ENCODE measurements at places on chromosomes 13 and 19. TPM values are rescaled to one million over a fixed set of nuclear protein-coding genes. Genes with fewer than 3 reads are reported as not detected.

KLF1 gene
- total RNA-seq, result 0.38 TPM

HCN2 gene
- 12.0 TPM for total RNA-seq

SMIM44 gene
- total RNA-seq, result not detected

SAFB2 gene
- 48.6 TPM for total RNA-seq

FRY gene
- 202 TPM for total RNA-seq

APOE gene
- 26.6 TPM for total RNA-seq

DNA sequence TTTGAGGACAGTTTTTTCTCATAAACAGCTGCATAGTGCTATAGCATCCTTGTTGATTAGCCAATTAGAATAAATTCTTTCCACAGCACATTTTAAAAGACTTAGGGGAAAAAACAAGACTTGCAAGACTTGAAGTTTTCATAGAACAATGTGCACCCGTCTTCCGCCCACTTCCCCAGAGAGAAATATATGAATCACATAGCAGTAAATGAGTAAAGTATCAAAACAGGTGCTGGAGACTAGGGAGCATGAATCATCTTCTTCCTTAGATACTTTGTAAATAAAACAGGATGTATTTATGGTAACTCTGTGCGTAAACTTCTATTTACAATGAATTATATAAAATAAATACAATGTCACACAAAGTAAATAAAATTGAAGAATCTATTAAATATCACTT is 75.1 kb downstream of the COL4A2 start:
- no peak for DNase-seq

DNA sequence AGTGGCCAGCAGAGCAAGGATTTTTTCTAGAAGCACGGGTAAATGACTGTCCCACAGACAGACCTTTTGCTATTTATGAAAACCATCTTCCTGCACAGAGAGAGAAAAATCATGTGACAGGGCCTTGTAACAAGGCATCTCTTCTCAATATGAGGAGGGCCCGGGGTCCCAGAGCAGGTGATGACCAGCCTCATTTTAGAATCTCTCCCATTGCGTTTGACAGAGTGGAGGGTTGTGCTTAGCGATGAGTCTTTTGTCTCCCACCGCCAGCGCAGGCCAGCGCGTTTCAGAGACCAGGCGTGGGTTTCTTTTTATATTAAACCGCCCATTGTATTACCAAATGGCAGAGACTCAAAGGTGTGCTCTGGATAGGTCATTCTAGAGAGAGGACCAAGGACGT is 97.4 kb upstream of the UBL3 start:
- no peak for DNase-seq

DNA sequence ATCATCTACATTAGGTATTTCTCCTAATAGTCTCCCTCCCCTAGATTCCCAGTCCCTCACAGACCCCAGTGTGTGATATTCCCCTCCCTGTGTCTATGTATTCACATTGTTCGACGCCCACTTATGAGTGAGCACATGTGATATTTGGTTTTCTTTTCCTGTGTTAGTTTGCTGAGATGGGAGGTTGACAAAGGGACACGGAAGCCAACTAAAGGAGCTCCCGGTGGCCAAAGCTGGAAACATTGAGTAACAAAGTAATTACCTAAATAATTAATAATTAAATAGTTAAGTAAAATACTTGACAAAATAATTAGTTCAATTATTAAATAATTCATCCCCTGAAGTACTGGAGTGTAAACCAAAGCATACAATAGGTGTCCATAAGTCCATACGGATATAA is 1.7 kb upstream of the PRR20A start:
- DNase-seq, result no peak

DNA sequence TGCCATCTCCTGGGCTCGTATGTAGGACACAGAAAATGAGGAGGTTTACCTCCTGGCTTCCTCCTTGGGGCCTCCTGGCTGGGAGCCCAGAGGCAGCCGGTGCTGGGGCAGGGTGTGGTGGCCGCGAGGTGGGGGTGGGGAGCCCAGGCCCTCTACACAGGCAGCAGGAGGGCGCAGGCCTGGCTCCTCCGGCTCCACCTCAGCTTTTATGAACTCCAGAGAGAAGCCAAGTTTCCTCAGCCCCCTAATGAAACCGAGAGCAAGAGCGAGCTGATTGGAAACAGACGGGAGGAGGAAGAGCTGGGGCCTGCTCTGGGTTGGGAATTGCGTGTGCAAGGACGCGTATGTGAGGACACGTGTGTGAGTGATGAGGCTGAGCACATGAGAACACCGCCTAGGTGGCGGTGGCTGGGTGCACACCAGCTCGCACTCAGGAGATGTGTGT is 23.1 kb downstream of the LYL1 start:
- DNase-seq, result no peak

- no peak for DNase-seq
These were observed 6.6 kb upstream of the DACH1 start for GRCh38 chr13:71873418-71874247.

DNA sequence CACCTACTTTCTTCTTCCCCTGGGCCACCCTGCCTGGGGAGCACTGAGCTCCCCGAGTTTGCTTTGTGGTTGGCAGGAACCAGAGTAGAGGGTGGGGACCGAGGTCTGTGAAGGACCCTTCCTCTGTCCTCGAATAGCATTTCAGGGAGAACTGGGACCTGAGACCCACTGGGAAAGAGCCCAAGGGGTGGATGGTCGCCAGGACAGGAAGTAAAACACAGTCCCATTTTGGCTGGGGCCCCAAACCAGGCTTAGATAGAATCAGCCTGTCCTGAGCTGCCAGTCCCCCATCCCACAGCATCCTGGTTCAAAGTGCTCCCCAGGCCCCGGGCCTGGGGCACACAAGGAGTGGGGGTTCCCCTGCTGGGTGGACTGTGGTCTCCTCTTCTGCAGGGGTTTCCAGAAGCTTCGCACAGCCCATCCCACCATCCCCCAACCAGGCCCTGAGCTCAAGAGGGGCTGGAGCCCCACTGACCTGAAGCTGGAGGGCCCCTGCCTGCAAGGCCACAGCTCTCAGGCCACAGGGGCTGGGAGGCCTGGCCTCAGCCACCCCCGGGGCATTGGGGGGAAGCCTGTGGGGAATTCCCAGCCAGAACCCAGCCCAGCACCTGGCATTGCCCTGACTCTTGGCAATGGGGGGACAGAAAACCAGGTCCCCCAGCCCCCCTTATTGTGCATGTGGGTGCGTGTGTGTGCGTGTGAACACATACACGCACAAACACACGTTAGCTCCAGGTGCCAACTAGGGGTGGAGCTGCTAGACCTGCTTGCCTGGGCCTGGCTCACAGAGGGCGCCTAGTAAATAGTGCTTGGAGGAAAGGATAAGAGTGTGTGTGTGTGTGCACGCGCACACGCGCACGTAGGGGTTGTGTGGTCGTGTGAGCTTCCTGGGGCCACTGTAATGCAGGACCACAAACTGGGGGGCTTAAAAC is 995 bp upstream of the MKNK2 start:
- no peak for DNase-seq

DNA sequence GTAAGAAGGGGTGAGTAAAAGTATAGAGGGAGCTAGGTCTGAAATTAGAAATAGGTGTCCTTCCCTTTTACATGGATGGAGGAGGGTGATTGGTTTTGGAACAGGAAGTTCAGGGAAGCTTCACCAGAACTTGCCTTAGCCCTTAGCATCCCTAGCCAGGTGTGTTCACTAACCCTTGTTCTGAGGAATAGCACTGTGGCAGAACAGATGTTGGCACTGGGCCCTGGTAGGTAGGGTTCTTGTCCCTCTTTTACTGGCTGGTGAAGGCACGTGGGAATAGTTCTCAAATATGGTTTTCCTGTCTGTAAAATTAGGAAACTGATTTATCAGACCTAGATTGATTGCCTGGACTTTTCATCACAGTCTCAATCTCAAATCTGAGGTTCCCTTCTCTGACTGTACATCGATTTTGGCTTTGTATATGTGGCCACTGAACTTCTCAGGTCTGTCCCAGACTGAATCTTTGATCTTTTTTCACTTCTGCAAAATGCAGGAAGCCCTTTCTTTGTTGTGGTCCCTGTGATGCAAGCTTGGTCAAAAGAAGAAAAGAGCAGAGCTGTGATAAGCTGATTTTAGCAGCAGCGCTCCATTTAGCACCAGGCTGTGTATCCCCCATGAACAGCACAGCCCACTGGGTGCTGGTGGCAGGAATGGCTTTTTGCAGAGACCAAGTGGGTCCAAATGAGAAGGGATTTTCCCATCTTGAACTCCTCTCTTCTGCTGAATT is 86.2 kb upstream of the HTR2A start:
- DNase-seq, result no peak

- DNase-seq, result no peak
These were observed 244.0 kb downstream of the DCLK1 start for GRCh38 chr13:35887115-35887666.

GRCh38 chr13:53847502-53847901 is 818.9 kb downstream of the OLFM4 start:
- DNase-seq, result no peak

DNA sequence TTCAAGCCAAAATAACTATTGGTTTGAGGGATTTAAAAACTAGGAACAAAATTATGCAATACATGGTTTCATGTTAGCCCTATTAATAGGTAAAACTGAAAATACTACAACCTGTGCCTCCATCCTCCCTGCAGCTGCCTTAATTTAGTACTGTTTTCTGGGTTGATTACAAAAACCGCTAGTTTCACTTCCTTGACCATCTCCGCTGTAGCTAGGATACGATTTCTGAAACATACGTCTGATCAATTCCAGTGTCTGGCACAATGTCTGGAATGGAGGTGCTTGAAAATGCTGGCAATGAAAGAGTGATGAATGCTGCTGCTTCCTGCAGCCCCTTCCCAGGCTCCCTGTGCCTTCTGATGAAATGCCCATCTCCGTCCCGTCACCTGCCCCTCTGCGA is 273.5 kb downstream of the SHISA2 start:
- no peak for DNase-seq

DNA sequence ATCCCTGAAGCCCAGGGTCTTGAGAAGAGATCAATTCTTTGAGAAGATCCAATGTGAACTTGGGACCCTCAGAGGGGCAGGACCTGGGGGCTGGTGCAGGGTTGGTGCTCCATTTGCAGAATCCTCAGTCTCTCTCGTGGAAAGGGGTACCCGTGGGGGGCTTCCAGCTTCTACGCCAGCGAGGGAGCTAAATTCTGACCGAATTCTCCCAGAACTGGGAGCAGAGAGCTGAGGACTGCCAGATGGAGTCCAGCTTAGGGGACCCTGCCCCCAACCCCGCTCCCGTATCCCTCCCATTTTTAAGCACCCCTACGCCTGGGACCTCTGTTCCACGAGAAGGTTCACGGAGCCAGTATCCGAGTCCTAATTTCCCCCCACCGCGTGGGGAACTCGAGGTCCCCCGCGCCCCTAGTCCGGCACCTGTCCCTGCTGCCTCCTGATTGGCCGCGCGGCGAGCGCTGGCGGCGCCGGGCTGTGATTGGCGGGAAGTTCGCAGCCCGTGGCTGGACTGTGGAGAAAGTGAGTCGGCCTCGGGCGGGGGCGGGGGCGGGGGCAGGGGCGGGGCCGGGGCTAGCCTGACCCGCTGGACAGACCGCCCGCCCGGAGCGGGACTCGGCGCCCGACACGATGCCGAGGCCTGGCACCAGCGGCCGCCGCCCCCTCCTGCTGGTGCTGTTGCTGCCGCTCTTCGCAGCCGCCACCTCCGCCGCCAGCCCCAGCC is 4.4 kb upstream of the LTBP4 start:
- no peak for DNase-seq

DNA sequence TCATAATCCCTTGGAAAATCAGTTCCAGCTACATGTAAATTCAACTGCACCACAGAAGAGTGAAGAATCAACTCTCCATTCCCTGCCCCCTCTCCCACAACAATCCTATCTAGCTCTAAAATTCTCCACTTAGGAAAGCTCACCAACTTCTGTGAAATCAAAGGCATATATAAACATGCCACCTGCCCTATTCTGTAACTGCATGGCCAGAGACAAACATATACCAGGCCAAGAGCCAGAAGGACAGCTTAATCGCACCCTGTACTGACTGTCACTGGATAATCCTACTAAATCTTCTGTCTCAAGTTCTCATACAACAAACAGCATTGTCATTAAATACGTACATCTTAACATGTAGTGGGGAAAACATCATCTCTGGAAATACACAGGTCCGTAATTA is 58.2 kb upstream of the EEF1AKMT1 start:
- no peak for DNase-seq

DNA sequence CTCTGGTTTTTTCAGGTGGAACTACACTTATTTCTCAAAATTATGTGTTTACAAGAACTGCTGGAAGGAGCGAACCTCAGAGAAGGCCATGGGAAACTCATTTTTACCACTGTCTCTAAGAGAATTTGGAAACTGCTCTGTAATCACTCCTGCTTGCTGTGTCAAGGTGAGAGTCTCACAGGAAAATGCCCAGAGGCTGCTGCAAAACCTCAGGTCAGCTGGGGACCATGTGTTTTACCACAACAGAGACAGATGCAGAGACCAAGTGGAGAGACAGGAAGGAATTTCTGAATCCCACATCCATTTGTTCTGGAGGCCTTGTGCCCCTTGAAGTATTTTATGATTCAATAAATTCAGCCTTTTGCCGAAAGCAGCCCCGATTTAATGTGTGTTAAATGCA is 743.8 kb upstream of the SLC10A2 start:
- no peak for DNase-seq

DNA sequence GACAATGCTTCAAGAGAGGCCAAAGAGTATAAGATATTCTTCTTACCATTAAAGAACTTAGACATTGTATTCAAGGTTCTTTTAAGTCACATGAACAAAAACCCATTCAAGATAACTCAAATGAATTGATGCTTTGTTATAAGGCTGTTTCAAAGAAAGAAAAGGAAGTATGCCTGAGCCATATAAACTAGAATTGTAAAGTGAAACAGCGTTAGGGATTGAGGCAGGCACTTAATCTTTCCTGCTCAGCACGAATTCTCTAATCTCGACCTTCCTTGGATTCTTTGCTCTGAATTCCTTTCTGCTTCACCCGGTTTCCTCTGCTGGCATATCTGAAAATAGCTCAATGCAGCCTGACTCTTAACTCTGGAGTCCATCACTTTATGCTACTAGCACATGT is 595.4 kb downstream of the DIAPH3 start:
- no peak for DNase-seq

DNA sequence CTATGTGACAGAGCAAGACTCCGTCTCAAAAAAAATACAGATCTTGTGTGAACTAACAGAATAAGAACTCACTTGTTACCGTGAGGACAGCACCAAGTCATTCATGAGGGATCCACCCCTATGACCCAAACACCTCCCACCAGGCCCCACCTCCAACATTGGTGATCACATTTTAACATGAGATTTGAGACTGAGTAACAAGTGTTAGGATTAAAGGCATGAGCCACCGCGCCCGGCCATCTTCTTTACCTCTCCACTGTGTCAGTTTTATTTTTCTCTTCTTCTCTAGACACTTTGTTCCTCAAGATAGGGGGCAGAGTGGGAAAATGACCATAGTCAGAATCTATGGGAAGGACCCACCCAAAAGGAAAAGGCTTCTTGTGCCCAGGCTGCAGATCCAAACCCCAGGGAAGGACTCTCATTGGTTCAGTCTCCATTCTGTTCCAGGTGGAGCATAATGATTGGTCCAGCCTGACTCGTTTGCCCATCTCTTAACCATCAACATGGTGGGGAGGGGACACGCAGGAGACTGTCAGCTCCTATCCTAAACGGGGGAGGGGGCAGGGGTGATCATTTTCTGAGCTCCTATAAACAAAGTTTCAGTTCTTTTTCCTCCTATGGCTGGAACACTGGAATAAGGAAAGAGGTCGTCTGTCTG is 1.3 kb upstream of the CALM3 start:
- no peak for DNase-seq
